Omental fat pad (tissue), 4 donors: ENCODE measurements at places on chromosomes 6 and 20. TPM values are rescaled to one million over a fixed set of nuclear protein-coding genes. Genes with fewer than 3 reads are reported as not detected.

CTAGE9 gene
- total RNA-seq = 0.19 TPM

DNA sequence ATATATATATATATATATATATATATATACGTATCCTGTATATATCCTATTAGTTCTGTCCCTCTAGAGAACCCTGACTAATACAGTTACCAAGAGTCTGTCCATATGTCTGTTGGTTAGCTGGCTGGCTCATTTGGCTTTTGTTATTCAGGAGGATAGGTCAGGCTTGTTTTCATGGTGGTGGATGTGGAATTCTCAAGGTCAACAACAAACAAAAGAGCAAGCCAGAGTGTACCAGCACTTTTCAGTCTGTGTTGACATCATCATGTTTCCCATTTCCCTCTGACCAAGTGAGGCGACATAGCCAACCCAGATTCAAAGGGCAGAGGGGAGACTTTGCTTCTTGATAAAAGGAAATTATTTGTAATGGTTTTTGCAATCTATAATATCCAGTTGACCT, 88.5 kb upstream of the PTCHD4 start:
- DNase-seq = no peak

DNA sequence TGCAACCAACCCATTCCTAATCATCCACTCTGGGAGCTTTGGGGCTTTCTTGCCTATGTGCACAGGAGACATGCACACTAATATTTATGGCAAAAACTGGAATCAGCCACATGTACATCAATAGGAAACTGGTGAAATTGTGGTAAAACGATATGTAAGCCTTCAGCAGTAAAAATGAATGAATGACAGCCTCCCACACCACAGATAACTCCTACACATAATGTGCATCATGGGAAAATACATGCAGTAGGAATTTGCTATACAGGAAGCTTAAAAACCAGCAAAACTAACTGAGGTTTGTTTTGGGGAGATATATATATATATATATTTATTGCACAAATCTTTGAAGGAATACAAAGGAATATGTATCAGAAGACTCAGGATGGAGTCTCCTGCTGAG, 47.6 kb downstream of the HLA-G start:
- no peak for DNase-seq

- DNase-seq = no peak
Measured at GRCh38 chr6:137175157-137175867, 1.9 kb upstream of the IL22RA2 start.

DNA sequence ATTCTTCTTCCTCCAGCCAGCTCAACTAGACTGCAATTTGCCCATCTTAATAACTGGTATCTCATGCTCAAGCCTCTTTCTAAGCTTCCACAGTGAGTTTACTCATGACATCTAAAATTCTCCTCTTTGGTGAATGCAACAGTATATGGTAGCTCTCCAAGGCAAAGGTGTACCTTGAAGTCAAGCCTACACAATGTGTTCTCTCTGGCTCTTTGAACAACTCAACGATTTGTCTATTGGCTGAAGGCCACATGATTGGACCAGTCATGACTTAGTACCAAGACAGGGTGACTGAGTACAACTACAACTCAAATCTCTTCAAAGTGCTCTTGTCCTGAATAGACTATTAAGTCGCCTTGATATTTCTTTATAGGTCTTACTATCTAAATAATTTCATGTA, 199.6 kb downstream of the PKHD1 start:
- no peak for DNase-seq

DNA sequence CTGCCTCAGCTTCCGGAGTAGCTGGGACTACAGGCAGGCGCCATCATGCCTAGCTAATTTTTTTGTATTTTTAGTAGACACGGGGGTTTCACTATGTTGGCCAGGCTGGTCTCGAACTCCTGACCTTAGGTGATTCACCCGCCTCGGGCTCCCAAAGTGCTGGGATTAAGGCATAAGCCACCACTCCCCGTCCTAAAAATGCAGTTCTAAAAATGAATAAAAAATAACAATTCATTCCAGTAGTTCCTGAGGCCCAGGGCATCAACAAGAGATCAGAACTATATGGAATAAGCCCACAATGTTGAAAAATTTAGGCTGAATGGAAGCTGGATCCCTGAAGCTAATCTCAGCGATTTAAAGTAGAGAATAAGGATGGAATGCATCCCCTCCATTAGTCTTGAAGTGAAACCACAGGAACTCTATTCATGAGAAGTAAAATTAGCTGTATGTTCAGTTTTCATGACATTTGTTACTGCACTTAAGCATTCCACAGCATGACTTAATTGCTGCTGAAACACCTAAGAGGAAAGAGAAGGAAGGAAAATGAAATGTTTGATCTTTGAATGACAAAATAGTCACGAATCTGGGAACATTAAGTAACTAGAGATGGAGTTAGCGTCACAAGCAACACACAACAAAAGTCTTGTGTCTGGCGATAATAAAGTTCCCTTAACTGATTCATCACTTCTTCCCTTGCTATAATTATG, 80.4 kb upstream of the RIPOR2 start:
- DNase-seq = no peak

DNA sequence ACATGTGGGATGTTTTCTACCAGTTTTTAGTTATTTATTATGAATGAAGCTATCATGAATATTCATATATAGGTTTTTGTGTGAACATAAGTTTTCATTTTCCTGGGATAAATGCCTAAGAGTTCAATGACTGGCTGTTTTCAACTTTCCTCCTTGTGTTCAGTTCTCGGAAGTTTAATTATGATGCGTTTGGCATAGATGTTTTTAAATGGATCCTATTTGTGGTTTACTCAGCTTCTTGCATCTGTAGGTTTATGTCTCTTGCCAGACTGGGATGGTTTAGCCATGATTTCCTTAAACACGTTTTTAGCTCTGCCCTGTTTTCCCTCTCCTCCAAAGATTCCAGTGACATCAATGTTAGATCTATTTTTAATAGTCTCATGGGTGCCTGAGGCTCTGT, 411.1 kb upstream of the CDH4 start:
- DNase-seq = no peak

DNA sequence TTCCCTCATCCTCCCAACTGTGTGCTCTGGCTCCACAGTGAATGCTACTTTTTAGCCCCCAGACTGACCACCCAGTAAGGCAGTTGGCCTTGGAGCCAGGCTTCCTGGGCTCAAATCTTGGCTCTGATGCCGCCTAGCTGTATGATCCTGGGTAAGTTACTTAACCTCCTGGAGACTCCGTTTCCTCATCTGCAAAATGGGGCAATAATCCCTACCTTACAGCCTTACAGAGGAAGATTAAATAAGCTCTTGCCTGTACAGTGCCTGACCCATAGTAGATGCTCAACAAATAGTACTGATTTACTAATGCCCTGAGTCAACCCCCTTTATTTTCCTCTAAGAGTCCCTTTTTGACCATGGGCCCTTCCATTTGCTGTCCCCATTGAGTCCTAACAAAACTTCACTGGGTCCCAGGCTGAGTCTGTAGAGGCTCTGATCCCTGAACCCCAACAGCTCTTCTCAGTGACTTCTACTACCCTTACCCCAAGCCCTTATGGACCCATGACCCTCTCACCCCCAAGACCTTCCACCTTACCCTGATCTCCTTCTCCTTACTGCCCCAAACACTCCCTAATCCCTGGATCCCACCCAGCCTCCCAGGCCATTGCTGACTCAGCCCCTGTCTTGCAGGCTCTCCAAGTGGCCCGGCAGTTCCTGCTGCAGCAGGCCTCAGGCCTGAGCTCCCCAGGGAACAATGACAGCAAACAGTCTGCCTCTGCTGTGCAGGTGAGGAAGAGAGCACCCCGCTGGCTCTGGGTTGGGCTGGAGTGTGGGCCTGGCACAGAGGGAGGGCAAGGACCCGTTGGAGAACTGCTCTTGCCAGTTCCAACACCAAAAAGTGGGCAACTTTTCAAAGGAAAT, 31.4 kb downstream of the FOXP4 start:
- no peak for DNase-seq
